ENCODE measurements at places on chromosomes 3 and 15.

DNA sequence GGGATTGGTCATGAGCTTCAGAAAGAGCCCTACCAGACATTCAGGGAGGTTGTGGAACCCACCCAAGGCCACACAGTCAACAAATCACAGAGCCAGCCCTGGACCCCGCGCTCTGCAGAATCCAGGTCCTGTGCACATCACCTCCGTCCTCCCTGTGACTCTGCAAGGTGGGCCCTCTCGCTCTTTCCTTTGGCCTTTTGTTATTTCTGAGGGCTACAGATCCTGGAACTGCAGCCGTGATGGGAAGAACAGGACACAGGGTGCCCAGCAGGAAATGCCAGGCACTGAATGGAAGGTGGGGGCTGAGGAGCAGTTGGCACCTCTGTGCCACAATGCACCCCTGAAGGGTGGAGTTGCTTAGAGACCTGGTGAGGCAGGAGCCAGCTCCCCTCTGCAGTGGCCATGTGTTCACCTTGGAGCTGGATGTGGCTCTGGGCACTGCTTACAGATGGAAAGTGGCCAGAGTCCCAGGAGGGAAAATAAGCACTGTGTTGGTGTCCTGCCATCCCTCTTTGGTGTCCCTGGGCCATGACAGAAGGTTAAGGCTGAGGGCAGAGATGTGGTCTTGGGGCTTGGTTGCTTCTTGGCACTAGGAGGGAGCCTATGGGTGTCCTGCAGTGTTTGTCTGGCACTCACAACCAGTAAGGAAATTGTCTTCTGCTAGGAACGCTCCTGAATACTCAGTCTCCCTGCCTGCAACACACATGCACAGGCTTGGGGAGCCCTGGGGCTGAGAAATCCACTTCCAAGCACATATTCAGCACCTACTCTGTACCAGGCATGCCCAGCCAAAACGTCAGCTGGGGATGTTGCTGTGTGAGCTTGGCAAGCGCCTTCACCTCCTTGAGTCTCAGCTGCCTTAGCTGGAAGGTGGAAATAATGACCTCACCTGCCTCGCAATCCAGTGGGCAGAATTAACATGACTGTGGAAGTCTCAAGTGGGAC lies 98.0 kb upstream of the SLC6A6 start:
- H3K36me3 ChIP-seq, result no peaks in the 10 kb centered on the region
- H3K27ac ChIP-seq, result no peak overlapping the region
- DNase-seq, result no peak
- peaks cover 29% of the 10 kb centered on the region for H3K27me3 ChIP-seq
- H3K4me3 ChIP-seq, result no peak overlapping the region

DNA sequence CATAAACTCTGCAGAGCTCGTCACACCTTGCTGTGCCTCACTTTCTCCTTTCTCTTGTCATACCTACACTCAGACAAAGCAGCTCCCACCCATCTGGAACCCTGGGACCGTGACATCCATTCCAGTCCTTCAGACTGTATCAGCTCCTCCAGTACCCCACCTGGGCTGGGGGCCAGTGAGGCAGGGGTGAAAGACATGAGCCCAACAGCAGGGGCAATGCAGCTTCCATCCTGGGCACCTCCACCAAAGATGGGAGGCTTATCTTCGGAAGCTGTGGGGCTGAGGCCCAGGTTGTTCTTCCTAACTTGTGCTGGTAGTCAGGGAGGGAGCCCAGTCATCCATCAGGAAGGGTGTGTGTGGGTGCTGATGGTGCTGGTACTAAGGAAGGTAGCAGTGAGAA lies 109.2 kb downstream of the EEFSEC start:
- peak; percentile 17 for DNase-seq
- H3K4me1 ChIP-seq, result no peaks in the 10 kb centered on the region
- no peaks in the 10 kb centered on the region for H3K27me3 ChIP-seq
- H3K27ac ChIP-seq, result no peak overlapping the region

GRCh38 chr15:44735482-44736180 lies 697 bp upstream of the TRIM69 start:
- H3K4me1 ChIP-seq, result no peaks in the 10 kb centered on the region
- no peaks in the 10 kb centered on the region for H3K36me3 ChIP-seq
- no peak for DNase-seq
- H3K4me3 ChIP-seq, result no peak overlapping the region
- H3K27ac ChIP-seq, result no peak overlapping the region
- H3K27me3 ChIP-seq, result no peaks in the 10 kb centered on the region

- H3K4me3 ChIP-seq, result no peak overlapping the region
- peak; percentile 87 for DNase-seq
- no peaks in the 10 kb centered on the region for H3K27me3 ChIP-seq
These were observed 271.5 kb upstream of the DCBLD2 start for GRCh38 chr3:99172736-99173657.

- no peak overlapping the region for H3K27ac ChIP-seq
- H3K4me1 ChIP-seq, result no peaks in the 10 kb centered on the region
- DNase-seq, result no peak
- no peak overlapping the region for H3K4me3 ChIP-seq
These were observed 205.2 kb upstream of the NANOGP8 start for GRCh38 chr15:35290301-35290721.
